ENCODE measurements at places on chromosomes 12 and 14.

- no peak for DNase-seq
These were observed 48.9 kb downstream of the SMOC1 start for GRCh38 chr14:69928111-69928523.

DNA sequence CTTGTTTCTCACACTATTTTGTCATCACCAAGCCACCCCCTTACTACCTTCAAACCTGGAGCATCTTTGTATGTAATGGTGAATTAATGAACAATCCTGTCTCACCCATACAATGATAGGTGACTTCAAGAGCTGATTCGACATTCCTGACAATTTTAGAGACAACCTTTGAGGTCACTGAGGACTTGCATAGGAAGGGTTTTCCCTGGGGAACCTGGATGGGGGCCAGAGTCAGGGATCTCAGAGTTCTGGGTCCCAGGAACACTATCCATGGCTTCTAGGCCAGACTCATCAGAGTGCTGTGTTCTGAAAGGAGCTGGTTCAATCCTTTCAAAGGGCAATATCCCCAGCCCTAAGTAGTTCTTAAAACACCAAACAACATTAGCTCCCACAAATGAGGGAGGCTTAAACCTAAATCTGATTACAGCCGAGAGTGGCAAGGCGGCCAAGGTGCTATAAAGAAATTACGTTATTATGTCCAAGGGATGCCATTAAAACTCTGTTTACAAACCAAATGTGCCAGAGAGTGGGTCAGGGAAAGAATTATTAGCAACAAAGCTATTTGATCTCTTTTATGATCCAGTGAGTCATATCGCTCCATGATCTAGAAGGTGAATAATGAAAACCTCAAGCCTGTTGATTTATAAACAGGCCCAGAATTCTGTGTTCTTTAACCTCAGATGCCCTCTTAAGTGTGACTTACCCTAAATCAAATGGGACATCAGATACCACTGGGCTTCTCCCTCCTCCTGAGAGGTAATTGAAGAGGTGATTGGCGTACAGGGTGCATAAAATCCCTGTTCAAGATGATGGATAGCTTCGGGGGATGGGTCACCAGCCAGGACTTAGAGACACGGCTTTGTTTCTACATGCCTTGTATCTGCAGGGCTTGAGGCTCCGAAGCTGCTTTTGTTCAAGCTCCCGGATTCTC is 230.2 kb upstream of the TBX3 start:
- DNase-seq: no peak

DNA sequence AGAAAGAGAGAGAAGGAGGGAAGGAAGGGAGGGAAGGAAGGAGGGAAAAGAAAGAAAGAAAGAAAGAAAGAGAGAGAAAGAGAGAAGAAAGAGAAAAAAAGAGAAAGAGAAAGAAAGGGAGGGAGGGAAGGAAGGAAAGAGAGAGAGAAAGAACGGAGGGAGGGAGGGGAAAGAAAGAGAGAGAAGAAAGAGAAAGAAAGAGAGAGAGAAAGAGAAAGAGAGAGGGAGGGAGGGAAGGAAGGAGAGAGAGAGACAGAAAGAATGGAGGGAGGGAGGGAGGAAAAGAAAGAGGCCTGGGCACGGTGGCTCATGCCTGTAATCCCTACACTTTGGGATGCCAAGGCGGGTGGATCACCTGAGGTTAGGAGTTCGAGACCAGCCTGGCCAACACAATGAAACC is 5.1 kb upstream of the ANAPC5 start:
- no peak for DNase-seq

DNA sequence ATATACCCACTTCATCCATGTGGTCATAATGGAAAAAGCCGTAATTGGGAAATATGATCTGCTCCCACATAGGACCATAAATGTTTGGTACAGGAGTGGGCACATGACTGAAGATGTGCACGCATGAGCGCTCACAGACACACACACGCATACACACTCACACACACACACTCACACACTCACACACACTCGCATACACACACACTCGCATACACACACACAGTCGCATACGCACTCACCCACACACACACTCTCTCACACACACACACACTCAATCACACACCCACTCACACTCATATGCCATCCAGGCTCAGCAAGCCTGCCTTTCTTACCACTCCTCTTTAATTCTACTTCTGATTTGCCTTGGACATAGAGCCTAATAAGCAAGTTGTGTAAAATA is 45.6 kb upstream of the EGLN3 start:
- DNase-seq: no peak

GRCh38 chr12:45671254-45671653 is 58.3 kb upstream of the ARID2 start:
- no peak for DNase-seq

GRCh38 chr14:23366426-23366921 is 1.5 kb upstream of the EFS start:
- DNase-seq: no peak

DNA sequence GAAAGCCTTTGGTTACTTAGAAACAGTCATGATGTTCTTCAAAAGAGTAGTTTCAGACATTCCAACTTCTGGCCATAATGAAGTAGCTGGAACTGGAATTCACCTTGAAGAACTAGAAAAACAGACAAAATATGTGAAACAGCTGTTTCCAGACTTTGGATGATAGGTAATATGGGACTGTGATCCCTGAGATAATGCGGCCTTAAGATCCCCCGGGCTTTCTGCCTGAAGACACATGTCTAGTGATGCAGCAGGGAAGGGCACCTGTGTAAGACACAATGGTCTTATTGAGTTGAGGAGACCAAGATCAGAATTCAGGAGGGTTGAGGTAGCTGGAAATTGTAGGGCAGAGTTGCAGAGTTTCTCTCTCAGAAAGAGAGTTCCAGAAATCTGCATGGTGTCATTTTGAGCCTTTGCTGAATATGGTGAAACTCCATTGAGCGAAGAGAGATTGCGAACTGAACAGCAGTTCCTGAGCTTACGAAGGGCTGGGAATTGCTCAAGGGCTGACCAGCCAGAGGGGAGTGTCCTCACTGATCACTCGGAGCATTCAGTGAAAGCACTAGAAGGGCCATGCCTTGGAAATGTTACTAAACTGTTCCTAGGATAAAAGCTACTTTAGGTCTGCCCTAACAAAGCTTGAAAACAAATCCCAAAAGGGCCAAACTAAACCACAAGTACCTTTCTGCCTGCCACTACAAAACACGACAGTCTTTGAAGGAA is 41.7 kb upstream of the FRS2 start:
- no peak for DNase-seq

- DNase-seq: no peak
These were observed 148.1 kb upstream of the CRY1 start for GRCh38 chr12:107241411-107241810.

DNA sequence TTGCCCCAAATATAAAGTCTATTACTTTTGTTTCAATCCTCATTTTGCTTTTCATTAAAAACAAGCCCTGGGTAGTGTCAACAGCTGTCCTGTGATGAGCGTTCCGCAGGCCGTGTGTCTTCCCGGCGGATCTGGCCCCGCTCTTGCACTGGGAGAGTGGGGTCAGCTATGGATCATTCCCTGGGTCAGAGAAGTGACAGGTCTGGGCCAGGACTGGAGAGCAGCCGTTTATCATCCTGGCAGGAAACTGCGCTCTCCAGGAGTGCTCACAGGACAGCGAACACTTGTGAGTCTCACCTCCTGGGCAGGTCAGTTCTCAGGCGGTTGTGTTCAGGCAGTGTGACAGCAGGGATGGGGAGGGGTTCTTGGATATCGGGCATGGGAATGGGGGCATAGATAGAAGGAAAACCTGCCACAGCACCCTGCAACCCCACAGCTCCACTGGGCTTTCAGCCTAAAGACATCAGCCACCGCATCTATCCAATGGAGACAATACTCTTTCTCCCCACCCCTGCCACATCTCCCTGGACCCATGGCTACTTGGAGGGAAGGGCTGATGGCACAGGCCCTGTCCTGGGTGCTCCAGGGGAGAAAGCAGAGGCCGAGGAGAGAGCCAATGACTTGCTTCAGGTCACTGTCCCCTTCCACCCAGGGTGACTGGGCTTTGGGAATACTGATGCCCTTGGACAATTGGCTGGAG is 47.8 kb upstream of the CHGA start:
- no peak for DNase-seq

- no peak for DNase-seq
These were observed 31.9 kb upstream of the RASSF8 start for GRCh38 chr12:25926536-25926935.

DNA sequence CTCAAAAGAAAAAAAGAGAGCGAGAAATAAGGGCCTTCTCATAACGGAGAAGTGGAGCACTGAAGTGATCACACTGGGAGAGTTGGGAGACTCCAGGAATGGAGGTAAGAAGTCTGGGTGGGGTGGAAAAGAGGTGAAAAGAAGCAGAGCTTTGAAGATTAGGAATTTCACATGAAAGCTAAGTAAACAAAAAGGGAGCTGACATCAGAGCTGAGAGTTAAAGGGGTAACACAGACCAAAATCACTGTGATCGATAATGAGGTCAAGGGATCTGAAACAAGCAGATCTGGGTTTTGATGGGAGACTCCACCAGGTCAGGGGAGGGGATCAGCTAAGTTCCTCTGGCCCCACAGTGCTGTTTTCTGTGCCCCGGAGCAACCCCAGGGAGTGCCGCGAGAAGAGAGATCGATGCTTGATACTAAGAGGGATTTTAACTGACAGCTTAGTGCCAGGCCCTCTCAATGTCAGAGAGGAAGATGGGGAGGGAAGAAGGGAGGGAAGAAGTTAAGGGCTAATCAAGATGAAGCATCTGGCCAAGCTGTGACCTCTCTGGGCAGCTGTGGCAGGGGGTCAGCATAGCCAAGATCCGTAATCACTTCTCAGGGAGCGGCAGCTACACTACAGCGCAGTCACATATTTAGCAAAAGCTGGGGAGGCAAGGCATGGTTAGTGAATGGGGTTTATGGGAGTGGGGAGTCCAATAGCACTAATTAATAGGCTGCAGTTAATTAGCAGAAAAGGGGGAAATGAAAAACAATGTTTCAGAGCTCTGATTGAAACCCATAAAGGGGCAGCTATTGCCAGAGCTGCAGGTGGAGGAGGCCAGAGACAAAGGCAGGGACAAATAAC is 8.0 kb downstream of the AQP6 start:
- no peak for DNase-seq

GRCh38 chr12:32541754-32542374 is 137.2 kb upstream of the DNM1L start:
- no peak for DNase-seq

GRCh38 chr14:95106971-95107370 is 50.4 kb downstream of the DICER1 start:
- no peak for DNase-seq

DNA sequence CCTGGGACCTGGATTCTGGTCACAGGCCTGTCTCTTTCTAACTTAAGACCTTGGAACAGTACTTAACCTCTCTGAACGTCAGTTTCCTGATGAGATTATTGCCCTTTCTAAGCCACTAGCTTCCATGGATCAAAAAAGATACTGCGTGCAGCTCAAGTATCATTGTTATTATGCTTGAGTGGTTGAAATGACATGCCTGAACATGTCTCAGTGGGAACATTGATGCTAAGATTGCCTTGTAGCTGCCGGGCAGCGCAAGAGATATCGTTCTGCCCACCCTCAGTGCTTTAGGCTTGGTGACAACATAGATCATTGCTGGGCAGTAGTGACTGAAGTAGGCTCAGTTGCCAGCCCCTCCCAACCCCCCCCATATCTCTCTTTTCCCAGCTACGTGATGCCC is 131.9 kb downstream of the SMOC1 start:
- DNase-seq: no peak

DNA sequence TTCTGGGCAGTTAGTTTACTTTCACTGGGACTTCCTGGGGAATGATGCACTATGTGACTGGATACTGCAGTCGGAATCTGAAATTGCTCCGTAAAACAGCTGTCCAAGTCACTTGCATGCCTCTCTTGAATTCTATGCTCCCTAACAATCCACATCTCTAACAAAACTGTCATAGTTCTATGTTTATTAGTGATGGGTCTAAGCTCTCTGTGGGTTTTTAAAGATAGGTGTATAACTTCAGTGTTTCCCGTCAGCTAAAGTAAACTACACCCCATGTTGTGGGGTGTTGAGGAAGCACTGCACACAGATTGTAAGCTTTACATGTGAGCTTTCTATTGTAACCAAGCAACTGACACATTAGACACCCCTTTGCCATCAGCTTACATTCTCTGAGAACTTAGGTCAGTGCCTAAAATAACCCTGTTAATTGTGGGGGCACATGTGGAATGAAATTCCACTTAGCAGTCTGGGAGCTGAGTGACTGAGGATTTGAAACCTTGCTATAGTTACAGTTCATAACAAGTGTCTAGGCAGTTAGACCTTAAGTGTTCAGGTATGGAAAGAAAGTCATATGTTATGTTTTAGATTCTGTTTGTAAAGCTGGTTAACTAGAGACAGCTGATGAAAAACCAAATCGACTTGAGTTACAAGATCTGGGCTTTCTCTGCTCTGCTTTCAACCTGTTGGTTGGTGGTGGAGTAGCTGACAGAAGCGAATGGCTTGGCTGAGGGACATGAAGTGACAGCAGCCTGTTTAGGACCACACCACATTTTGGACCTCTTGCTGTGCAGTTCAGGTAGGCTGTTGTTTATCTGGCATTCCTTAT is 165.7 kb downstream of the AKAP6 start:
- DNase-seq: no peak

- no peak for DNase-seq
These were observed 95.5 kb upstream of the KRR1 start for GRCh38 chr12:75606956-75607355.

GRCh38 chr14:50531595-50532501 is 521 bp downstream of the MAP4K5 start:
- peak; percentile 5 for DNase-seq

GRCh38 chr12:71194657-71195056 is 36.9 kb upstream of the TSPAN8 start:
- no peak for DNase-seq

- DNase-seq: no peak
These were observed 106.7 kb downstream of the MYF5 start for GRCh38 chr12:80823393-80823792.

- DNase-seq: no peak
These were observed 43.0 kb downstream of the MAP1LC3B2 start for GRCh38 chr12:116601933-116602810.

DNA sequence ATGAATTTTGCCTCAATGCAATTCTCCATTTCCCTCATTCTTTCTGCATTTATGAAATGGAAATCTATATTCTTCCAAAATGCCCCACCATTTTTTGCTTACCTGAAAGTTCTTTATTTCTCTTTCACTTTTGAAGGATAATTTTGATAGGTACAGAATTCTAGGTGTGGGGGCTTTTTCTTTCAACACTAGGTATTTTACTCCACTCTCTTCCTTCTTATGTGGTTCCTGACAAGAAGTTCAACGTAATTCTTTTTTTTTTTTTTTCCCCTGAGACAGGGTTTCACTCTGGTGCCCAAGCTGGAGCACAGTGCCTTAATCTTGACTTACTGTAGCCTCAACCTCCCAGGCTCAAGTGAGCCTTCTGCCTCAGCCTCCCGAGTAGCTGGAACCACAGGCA is 26.3 kb upstream of the OASL start:
- DNase-seq: no peak

Measured in T-helper 17 cell (primary cell).